ENCODE measurements at places on chromosomes 7 and 10.

DNA sequence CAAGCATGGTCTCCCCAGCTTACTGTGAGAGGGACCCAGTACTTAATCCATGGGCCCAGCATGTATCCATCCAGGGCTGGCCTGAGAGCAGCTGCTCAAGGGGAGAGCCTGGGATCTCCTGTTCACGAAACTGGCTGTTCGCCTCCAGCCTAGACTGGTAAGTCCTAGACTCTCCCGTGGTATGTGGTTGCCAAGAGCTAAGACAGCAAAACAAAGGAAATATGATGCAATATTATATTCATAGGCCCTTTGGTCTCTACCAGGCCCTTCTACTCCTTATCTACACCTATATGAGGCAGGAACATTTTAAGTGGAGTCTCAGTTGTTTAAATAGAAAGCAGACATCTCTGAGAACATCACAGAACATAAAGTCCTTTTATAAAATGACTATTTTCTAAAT lies 28.9 kb upstream of the STK17A start:
- DNase-seq: no peak

DNA sequence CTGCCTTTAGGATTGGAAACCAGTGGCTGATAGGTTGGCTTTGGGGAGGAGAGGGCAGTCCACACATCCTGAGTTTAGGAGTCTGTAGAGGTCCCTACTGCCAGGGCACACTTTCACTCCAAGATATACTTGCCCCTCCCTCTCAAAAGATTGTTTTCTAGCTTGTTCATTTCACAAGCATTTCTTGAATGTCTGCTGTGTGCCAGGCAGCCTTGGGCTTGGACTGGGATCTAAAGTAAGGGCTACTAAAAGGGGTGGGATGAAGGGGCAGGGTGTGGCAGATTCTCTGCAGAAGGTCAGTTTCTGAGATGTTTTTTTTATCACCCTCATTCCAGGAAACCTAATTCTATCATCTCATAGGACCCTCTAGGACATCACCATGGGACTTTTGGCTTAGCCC lies 272.4 kb downstream of the SKAP2 start:
- DNase-seq: no peak

- no peak for DNase-seq
These were observed 77.6 kb upstream of the PPP1R3A start for GRCh38 chr7:113996405-113996804.

DNA sequence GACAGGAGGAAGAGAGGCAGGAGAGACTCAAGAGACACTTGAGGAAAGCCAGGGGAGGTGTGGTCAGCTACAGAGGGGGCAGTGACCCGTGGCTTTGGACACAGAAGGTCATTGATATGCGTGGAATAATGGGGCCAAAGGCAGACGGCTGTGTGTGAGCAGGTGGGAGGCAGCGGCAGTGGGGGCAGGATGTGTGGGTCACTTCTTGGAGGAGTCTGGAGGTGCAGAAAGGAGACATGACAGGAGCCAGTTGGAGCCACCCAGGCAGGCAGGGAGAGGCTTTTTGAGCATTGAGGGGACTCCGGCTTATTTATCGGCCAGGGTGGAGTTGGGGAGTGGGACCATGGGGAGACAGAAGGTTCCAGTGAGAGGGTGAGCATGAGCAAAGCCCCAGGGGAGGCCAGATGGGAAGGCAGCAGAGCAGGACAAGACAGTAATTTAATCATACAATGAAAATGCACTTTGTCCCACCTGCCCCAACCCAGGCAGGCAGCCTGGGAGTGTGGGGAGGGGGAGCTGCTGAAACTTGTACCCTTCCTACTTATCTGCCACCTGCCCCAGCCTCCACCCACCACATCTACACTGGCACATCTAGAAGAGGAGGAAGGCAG lies 5.0 kb downstream of the LDB3 start:
- DNase-seq: no peak

- DNase-seq: no peak
These were observed 22.2 kb downstream of the AZGP1 start for GRCh38 chr7:99953649-99954048.

Measured in NCI-H1105 (cell line).